Cortex of kidney (tissue), 1 donor: ENCODE measurements at places on chromosomes 7 and 10.

DNA sequence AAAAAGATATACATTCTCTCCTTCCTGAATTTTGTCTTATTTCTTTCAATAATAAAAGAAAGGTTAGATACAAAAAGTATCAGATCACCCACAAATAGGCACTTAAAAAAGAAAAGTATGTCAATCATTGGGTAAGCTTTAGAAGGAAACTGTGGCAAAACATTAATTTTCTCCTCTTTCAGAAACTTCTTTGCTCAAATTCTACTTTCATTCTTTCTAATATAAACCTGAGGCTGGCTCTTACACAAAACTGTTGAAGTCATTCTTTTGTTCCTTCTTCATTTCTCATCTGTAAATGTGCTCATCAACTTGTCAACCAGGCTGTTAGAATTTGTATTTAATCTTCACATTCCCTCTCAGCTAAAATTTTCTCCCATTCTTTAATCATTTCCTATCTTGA lies 124.6 kb downstream of the LRRN3 start:
- DNase-seq, result no peak

GRCh38 chr10:110486680-110487410 lies 10.9 kb upstream of the DUSP5 start:
- no peak for DNase-seq

GRCh38 chr7:149261316-149261828 lies 624 bp upstream of the ZNF783 start:
- DNase-seq, result no peak

DNA sequence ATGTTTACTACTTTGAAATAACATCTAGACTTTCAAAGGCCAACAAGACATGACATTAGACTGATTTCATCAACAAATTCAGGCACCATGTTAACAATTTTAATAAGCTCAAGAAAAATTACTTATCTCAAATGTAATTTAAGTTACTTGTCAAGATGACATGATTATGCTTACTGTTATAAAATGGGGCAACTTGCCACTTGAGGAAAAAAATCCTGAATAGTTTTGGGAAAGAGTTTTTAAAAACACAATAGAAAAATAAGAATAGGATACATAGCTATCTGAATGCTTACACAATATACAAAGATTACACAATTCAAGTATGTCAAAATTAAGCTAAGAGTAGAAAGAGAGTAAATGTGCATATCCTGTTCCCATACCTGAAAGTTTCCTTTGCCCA lies 85.4 kb downstream of the RNF32 start:
- DNase-seq, result no peak

DNA sequence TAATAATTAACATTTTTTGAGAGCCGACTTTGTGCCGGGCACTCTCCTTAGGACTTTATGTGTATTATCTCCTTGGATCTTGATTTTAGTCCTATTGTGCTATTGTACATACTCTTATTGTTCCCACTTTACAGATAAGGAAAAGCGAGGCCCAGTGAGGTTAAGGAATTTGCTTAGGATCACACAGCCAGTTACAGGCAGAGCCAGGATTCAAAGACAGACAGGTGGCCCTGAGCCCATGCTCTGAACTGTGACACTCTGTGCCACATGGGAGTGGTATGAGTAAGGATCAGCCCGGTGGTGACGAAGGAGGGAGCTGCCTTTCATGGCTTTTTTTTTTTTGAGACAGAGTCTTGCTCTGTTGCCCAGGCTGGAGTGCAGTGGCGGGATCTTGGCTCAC lies 15.8 kb upstream of the GNA12 start:
- no peak for DNase-seq

DNA sequence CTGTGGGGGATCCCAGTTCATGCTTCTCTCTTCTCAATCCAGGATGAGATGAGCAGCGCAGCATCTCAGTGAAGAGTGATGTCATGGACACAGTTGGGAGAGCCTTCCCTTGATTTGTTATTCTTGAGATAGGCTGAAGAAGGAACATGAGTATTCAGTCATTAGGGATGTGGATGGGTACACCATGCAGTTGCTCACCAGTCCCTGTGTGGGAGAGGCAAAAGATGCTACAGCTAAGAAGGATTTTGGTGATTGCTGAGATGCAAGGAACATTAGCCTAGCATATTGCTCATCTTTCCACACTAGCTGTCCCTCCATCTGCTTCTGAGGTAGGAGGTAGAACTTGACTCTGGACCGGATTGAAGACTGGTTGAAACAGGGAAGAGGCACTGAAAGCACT lies 179.6 kb downstream of the GALNT17 start:
- DNase-seq, result no peak

DNA sequence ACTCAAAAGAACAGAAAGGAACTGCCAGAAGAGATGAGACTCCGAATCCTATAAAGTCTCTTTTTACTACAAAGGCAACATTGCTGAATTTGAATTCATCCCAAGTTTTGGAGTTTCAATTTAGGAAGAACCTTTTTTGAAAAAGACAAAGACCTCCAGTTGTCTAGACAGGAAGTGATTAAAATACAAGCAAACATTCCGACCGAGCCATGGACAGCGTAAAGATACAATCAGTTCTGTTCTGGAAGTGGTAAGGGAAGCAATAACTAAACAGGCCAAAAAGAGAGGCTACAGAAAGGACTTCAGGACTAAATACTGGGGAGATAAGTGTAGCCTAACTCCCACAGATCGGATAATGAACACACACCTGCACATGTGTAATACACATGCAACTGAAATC lies 101.0 kb downstream of the SMURF1 start:
- no peak for DNase-seq

DNA sequence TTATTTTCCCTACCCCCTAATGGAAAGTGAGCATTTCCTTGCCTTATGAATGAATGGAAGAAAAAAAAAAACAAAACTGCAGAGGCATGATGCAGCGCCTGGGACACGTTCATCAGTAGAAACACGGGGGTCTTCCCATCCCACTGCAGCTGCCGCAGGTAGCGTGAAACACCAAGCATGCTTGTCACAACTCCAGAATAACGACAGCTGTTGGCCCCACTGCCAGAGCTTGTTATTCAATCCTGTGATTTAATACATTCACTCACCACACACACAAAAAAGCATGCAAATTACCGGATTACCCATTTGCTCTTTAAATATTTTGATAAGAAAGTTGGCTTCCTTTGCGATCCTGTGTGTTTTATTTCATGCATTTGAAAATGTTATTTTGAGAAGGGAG lies 48.4 kb upstream of the GNA12 start:
- DNase-seq, result no peak

DNA sequence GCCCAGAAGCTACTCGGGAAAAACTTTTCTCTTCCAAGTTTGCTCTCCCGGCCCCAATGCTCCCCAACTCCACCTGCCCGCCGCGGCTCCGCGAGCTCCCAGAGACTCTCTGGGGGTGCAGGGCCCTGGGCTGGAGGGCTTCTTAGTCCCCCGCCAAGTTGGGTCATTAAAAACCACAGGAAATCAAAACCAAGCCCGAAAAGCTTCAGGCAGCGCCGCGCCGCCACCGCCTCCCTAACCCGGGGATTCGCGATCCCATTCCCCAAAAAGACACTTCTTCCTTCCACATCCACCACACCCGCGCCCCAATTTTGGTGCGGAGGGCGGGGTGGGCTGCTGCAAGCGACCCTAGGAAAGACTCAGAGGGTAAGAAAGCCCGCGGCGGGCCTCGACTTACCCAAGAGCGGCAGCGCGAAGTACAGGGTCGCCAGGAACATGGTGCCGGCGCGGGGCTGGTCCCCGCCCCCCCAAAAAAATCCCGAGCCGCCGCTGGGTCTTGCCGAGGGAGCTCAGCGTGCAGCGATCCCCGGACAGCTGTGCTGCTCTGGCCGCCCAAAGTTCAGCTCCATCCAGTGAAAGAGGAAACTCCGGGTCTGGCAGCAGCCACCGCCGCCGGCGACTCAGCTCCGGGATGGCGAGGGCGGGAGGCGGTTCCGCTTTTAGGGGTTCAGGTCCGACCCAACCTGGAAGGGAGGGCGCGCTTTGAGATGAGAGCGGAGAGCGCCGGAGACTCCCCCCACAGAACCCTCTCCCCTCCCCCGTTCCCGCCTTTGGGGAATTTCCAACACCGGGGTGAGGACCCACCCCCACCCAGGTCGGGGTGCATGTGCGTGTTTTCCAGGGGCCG lies 1.2 kb downstream of the GFRA1 start:
- no peak for DNase-seq

DNA sequence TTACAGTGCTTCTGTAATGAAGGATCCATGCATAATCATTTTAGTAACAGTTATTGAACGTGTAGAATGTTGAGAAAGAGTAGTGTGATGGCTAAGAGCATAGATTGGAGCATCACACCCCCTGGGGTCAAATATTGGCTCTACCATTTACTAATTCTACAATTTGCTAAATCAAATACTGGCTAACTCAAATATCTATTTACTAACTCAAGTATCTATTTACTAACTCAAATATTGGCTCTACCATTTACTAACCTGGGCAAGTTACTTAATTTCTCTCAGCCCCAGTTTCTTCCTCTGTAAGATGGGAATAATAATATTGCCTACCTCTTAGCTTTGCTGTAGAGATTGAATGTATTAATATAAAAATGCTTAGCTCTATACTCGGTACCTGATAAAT lies 64.0 kb downstream of the CDK14 start:
- no peak for DNase-seq

- DNase-seq, result no peak
Measured at GRCh38 chr10:112896273-112896672, 53.8 kb upstream of the TCF7L2 start.

DNA sequence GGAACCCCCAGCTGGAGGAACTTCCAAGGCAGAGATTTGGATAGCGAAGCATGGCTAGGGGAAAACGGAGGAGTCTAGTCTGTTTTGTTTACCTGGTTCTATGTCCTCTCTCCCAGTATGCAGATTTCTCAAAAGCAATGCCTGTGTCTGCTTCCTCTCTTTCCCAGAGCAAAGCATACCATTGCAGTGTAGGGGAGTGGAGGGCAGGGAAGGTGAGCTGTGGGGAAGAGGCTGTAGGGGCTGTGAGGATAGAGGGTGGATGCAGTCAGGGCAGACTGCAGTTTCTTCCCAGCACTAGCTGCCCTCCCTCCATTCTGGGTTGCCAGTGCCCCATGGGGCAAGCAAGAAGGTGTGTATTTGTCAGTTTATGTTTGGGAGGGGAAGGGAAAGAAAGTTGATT lies 16.9 kb upstream of the TSPAN14 start:
- no peak for DNase-seq

GRCh38 chr10:5079836-5080235 lies 14.4 kb upstream of the AKR1C3 start:
- no peak for DNase-seq
